NCI-H2029 (cell line): ENCODE measurements at places on chromosomes 7 and 10.

GRCh38 chr7:24328050-24328449 is 44.1 kb downstream of the NPY start:
- DNase-seq = no peak

- DNase-seq = no peak
These were observed 705.5 kb downstream of the IPMK start for GRCh38 chr10:57562211-57562610.

GRCh38 chr10:122638106-122638505 is 61.5 kb downstream of the C10orf120 start:
- no peak for DNase-seq

DNA sequence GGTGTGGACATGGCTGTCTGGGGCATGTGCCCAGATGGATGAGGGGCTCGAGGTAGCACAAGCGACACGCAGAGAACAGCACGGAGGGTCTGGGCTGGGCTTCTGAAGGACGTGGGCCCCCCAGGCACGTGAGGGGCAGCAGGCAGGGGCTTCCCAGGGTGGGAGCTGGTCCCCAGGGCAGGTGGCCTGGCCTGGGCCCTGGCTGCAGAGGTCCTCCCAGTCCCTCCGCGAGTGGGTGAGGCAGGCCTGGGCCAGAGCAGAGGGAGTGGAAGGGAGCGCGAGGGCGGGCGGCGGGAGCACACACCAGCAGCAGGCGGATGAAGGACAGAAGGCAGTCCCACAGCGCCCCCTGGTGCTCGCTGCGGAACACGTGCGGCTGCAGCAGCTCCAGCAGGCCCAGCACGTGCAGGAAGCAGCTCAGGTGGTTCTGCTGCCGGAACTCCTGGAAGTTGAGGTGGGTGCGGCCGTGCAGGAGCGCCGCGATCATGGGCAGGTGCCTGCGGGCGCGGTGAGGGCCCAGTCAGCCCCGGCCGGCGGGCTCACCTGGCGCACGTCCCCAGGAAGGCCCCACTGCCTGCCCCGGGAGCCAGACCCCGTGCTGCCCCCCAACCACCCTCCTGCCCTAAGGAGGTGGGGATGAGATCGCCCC is 14.7 kb upstream of the MICALL2 start:
- DNase-seq = peak; percentile 89

- no peak for DNase-seq
These were observed 7.3 kb downstream of the GTPBP4 start for GRCh38 chr10:995559-995926.

- no peak for DNase-seq
These were observed 13.1 kb upstream of the FBXW4 start for GRCh38 chr10:101708073-101708472.

GRCh38 chr10:106997721-106998120 is 166.8 kb downstream of the SORCS1 start:
- no peak for DNase-seq

- DNase-seq = no peak
These were observed 332.1 kb downstream of the CRPPA start for GRCh38 chr7:16089191-16089590.

DNA sequence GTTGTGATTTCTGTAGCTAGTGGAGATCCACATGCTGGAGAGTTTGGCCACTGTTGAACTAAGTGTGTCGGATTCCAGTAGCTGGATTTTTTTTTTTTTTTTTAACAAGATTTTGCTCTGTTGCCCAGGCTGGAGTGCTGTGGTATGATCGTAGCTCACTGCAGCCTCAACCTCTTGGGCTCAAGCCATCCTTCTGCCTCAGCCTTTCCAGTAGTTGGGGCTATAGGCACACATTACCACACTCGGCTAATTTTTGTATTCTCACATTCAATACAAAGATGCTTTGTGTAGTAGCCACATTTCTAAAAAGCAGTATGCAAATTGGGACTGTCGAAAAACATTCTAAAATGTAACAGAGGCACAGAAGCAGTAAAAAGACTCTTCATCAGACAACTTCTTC is 63.5 kb downstream of the RABGEF1 start:
- no peak for DNase-seq

GRCh38 chr10:103111031-103111917 is 81.8 kb downstream of the NT5C2 start:
- no peak for DNase-seq

DNA sequence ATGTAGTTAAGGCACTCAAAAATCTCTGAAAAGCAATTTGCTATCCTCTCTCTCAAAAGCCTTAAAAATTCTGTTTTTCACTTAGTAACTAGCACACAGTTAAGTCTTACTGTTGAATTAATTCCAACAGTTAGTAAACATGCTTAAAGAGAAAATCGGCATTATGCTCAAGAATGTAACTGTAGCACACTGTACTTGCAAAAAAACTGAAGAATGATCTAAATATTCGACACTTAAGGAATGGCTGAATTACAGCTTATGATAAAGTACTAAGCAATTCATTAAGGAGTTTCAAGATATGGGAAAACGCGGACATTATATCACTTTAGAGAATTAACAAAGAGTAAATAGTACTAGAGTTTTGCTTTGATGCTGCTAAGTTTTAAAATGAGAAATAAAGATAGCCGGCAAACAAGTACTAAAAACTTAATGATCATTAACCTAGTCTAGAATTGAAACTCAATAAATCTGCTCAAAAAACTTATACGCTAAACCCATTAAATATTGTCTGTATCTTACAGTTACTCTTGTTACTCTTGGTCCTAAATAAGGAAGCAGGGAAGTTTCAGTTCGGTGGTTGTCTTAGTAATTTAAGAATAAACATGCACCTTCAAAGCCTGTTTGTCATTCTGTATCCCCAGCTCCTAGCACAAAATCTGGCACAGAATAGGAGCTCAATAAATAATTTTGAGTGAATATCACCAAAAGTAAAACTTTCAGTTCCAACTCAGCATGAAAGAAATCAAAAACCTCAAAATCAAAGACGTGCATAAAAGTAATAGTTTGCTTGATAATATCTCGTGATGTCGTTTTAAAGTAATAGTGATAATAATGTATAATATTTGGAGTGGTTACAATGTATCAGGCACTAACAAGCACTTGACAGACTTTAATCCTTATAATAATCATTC is 1.2 kb downstream of the TRDMT1 start:
- no peak for DNase-seq

DNA sequence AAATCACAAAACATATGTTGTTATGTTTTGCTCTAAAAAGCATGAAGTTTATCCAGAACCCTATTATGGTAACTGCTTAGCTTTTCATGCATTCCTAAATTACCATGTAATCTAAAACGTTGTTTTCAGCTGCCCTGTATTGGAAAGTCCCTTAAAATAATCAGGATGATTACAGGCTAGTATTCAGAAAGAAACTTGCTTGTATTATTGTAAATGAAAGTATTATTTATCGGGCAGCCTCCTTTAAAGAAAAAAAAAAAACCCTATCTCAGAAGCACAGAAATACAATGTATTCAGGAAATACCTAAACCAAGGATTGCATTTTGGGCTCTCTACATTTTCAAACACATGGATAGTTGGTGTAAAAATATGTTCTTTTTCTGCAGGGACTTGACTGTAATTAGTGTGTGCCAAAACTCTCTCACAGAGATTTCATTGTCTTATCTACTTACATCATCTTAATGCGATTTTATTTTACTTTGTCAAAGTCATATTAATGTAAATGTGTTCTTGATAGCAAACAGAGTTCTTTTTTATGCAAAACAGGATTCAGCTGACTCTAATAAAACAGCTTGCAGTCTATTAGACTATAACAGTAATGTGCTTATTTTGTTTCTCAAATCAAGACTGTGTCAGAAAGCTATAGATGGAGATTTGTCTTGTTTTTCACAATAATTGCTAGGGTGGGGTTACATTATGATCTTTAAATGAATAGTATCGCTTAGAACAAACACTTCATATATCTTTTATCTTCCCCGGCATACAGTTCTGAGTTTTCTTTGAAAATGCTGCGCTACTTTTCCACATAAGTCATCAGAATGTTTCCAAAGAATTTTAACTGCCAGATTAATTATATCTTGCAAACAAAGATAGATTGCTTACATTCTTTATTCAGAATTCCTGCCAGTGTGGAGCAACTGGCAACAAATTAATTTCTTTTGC is 65.3 kb upstream of the ARID5B start:
- no peak for DNase-seq

DNA sequence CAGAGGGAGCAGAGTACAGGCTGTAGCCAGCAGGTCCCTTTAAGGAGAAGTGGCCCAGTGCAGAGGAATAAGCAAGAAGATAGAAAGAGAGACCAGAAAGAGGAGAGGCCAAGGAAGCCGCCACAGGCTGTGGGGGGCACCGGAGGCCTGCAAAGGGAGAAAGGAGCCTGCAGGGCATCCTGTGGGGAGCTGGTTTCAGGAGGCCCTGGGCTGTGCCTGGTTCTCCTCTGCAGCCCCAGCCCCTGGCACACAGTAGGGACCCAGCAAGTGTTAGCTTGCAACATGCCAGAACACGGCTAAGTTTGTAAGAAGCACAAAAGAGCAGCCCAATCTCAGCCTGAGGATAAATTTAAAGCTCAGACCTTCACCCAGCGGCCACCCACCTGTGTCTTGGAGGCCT is 12.3 kb upstream of the C10orf71 start:
- DNase-seq = no peak

DNA sequence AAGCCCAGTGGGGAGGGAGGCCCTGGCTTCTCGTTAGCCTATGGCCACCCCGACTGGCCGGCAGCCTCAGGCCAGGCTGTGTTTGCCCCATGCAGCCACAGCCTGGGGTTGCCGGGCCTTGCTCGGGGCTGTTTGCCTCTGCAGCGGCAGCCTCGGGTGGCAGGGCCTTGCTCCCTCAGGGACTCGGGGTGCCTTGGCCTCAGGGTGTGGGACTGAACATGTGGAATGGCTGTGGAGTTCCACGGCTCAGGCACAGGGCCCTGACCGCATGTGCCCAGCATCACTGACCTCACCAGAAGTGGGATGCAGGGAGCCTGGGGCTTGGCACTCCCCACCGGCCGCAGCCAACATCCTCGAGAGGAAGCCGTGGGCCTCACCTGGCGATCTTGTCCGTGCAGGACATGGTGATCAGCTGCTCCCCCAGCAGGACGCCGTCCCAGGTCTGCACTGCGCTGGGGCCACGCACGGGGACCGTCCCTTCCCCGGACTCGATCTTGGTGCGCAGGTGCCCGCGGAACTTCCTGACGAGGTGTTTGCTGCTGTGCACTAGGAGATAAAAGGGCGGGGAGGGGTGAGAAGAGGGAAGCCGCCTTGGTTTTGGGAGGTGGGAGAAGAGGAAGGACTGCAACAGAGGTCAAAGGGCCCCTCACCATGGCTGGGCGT is 160.5 kb downstream of the WDR37 start:
- no peak for DNase-seq

DNA sequence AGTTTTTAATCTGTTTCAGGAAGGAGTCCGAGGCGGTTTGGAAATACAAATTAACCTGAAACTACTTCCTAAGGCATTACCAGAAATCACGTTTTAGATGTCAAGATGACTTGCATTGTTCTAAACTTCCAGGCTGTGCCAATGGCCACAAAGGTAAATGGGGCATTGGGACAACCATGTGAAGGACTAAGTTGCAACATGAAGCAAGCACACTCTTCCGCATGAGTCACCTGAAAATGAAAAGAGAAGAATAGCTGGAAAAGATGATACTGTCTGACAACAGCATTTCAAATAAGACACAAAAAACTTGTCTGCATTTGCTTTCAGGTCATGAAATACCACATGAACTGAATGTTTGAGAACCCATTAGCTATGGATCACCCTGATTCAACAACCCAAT is 262.1 kb downstream of the AHR start:
- DNase-seq = no peak

- no peak for DNase-seq
These were observed 45.7 kb downstream of the ZNF138 start for GRCh38 chr7:64839910-64840309.

DNA sequence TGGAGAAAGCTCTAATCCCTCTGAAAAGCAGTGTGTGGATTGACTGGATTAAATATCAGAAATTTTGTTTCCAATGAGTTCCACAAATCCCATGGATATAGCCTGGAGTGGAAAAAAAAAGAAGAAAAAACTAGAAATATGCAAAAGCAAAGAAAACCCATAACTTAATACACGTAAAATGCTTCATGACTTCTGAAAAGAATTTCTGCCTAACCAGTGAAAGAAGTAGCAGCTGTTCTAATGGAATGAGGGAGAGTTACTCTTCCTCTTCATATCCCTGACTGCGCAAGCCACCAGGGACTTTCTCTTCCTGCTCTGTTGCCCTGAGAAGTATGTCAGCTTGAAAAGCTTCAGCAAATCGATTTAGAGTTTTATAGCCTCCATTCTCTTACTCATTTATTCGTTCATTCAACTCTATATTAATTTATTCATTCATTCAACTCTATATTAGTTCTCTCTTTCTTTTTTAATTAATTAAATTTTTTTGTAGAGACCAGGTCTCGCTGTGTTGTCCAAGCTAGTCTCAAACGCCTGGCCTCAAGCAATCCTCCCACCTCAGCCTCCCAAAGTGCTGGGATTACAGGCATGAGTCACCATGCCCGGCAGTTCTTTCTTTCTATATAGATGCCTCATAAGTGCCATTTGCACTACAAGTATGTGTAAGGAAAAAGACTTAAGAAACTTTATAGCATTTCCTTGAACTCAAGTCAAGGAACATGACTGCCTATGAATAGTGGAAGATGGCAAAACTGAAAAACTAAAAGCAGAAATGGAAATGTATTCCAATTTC is 447.3 kb upstream of the NRP1 start:
- no peak for DNase-seq

GRCh38 chr10:112826018-112826697 is 123.9 kb upstream of the TCF7L2 start:
- no peak for DNase-seq

- DNase-seq = no peak
These were observed 147.8 kb upstream of the KLF14 start for GRCh38 chr7:130881799-130882141.

- no peak for DNase-seq
These were observed 224.0 kb upstream of the FERD3L start for GRCh38 chr7:19369182-19369581.
